Activated effector memory CD4-positive, alpha-beta T cell treated with anti-CD3 and anti-CD28 coated beads, Interleukin-2, amount 50 U/mL, for 16 hours (primary cell): ENCODE measurements at places on chromosomes 12 and 14.

DNA sequence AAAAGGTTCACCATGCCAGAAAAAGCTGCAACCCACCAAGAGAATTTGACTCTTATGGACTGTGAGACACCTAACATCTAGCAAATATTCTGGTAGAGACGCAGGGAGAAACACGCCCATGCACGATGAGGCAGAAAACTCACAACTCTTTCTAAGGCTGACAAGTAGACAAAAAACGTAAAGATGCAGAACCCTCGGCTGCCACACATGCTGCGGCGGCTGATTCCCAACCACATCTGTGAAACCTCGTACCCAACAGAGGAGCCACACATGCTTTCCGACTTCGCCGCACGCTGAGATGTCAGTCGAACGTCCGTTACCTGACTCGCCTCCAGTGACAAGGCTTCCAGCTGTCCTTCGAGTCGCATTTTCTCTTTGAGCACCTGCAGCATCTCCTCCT is 21.8 kb downstream of the GOLGA3 start:
- DNase-seq: no peak

GRCh38 chr14:67270145-67270753 is 29.0 kb downstream of the PALS1 start:
- no peak for DNase-seq

DNA sequence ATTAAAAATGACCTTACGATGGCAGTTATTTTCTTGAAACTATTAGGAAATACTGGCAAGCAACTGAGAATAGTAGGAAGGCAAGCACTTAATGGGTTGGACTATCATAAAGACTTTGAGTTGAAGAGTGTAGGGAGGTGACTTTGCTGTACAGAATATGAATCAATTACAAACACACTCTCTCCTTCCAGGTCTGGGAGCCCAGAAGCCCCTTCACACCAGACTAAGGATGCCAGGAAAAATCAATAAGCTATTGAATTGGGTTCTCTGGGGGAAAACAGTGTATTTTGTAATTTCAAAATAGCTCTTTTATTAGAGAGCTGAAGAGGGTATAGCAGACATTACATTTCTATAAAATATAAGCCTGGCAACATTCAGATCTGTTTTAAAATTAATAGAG is 736.4 kb downstream of the NOVA1 start:
- DNase-seq: no peak

DNA sequence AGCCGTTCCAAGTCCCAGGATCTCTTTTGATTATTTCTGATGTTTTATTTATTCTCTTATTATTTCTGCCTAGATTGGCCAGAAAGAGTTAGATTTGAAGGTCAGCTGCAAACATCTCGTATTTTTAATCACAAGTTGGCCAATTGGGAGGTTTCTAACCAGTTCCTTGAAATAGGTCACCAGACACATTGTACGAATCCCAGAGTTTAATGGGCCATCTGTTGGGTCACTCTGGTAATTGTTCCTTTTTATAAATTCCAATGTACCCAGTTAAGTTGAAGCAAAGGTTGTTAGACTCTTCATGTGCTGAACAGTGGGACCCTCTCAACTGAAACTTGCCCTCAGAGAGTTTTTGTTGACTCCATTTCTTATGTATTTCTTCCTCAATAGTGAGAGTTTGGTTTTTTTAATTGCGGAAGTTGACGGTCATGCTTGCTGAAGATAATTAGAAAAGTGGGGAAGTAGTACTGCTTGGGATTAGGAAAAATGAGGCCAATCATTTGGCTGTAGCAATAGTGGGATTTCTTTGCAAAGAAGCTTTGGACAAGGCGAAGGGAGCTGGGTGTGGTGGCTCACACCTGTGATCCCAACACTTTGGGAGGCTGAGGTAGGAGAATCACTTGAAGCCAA is 382.7 kb upstream of the RGS6 start:
- DNase-seq: no peak

DNA sequence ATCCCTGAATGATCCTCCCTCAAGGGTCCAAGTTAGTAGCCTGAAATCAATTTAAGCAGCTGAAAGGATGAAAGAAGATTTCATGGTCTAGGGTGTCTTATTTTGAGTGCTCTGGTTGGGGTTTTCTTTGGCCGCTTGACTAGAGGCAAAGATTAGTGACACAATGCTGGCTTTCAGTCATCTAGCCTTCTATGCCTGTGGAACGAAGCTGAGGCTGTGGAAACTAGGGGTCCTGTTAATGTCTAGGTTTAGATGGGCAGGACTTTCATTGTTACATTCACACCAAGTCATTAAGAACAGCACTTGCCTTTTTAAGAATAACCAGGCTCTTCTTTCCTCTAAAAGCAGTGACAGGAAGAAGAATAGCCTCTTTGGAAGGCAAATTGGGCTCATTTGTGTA is 253.8 kb upstream of the E2F7 start:
- no peak for DNase-seq

DNA sequence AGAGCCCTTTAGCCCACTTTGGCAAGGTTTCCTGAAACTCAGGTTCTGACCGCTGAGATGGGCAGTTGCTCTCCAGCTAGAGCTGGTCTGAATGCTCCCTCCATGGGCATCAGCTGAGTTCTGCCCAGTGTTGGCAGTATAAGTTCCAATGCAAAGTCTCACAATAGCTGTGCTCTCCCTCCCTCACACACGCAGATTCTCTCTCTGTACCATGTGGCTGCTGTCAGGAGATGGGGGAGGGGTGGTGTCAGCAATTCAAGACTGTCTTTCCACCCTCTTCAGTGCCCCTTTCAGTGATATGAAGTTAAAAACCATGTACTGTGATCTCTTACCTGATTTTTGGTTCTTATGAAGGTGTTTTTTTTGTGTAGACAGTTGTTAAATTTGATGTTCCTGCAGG is 164.3 kb upstream of the PLEKHA5 start:
- DNase-seq: no peak
